ENCODE measurements at places on chromosomes 11 and 22. TPM values are rescaled to one million over a fixed set of nuclear protein-coding genes. Genes with fewer than 3 reads are reported as not detected.

Gene HEPN1
- not detected for total RNA-seq

Gene SLC1A2
- not detected for total RNA-seq

Gene PPARA
- 6.5 TPM for total RNA-seq

Gene OR52E1
- total RNA-seq: not detected

Gene CLDN5
- total RNA-seq: not detected

Gene PATE2
- total RNA-seq: not detected

Gene OR4A47
- not detected for total RNA-seq

Gene RHOG
- 142 TPM for total RNA-seq

Gene NXPE2
- not detected for total RNA-seq

Gene CADM1
- 0.24 TPM for total RNA-seq

Gene MED17
- 19.4 TPM for total RNA-seq

Gene MUC5AC
- not detected for total RNA-seq

Gene SLC22A8
- not detected for total RNA-seq

Gene PLEKHA7
- total RNA-seq: 1.9 TPM

Gene C11orf16
- not detected for total RNA-seq

Data from activated naive CD4-positive, alpha-beta T cell treated with anti-CD3 and anti-CD28 coated beads for 36 hours (primary cell).